ENCODE measurements at places on chromosomes 4 and X. TPM values are rescaled to one million over a fixed set of nuclear protein-coding genes. Genes with fewer than 3 reads are reported as not detected.

The PPP3CA gene
- 38.4 TPM for total RNA-seq

DNA sequence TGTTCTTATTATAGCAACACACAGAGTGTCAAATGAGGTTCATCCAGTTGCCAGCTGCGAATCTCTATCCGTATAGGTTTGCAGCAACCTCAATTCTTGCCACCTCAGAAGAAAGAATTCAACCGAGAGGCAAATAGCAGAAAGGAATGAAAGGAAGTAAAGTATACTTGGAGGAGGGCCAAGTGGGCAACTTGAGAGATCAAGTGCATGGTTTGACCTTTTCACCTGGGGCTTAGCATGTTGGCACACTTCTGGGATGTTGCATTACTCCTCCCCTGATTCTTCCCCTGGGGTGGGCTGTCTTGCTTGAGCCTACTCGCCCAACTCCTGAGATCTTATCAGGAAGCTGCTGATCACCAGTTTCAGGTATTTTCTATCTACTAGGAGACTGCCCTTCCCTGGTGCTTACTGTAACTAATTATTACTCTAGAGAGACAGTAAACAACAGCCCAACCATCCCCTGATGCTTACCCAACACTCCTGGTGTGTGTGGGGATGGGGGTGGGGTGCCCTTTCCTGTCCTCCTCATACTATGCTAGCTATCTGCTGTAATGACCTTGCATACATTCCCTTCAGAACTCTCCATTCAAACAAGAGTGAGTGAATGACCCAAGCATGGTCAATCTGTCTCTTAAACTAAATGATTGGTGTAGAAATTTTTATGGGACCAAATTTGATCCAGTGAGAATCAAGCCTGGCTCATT, 7.3 kb upstream of the TMEM33 start:
- DNase-seq = no peak

DNA sequence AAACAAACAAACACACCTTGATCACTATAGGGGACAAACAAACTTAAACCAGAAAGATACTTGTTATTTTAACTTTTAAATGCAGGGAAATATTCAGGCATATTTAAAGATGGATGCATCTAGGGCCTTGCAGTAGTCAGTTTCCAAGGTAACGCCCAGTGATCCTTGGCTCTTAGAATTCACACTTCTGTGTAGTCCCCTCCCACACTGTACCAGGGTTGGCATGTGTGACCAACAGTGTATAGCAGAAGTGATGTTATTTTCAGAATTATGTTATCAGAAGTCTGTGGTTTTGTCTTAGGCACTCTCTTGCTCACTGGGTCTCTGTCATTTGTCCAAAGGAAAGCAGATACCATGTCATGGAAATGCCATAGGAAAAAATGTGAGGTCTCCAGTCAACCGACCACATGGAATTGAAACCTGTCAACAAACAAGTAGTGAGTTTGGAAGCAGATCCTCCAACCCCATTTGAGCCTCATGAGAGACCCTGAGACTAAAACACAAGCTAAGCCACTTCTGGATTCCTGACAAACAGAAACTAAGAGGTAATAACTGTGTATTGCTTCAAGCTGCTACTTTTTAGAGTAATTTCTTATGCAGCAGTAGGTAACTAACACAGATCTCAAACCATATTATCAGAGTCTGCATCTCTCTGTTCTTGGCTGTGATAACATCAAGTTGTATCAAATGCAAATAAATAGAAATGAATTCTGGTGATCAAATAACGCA, 670.3 kb downstream of the KCTD8 start:
- no peak for DNase-seq

GRCh38 chrX:39159921-39160507, 358.8 kb downstream of the MID1IP1 start:
- DNase-seq = no peak

DNA sequence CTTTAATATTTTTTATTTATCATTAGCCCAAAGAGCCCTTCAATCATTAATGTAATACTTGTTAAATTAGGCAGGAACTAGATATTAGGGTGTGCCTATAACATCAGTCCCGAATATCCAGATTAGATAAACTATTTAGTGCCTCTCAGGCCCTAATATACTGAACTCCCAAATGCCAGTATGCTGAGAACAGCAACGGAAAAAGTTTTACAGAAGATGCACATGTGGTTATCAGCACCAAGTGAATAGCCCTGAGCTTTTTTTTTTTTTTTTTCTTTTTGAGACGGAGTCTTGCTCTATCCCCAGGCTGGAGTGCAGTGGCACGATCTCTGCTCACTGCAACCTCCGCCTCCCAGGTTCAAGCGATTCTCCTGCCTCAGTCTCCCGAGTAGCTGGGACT, 13.0 kb upstream of the ELF2 start:
- no peak for DNase-seq

GRCh38 chrX:13270360-13270759, 49.5 kb downstream of the ATXN3L start:
- no peak for DNase-seq

DNA sequence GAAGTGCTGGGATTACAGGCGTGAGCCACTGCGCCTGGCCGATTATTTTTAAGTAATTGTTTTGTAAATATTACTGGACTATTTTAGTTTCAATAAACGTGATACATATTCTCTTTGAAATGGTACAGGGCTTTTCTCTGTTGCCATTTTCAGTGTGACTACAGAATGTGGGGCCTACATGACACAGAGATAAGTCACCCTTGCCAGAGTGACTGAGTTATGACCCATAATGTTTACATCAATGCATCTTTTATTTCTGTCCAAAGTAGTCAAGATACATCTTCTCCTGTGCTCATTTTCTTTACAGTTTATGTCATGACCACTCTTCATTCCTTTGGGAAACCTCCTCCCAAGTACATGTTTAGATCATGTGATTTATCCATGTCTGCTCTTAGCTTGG, 88.3 kb upstream of the GC start:
- no peak for DNase-seq

DNA sequence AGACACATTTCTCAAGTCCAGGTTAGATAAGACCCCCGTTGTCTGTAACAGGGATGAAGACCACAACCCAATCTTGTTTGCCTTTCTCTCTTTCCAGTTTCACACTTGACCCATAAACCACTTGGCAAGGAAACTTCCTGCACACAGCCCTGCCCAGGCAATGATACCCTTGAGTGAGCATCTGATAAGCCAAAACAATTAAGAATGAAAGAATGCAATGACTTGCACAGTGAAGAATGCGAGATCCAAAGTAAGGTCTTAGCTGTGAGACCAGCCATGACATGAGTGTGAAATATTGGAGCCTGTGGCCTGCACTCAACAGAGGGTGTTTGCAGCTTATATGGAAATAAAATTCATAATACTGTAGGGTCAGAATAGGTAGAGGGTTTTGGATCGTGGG, 37.9 kb upstream of the MXRA5 start:
- no peak for DNase-seq

GRCh38 chr4:147288512-147288911, 192.4 kb upstream of the EDNRA start:
- DNase-seq = no peak

DNA sequence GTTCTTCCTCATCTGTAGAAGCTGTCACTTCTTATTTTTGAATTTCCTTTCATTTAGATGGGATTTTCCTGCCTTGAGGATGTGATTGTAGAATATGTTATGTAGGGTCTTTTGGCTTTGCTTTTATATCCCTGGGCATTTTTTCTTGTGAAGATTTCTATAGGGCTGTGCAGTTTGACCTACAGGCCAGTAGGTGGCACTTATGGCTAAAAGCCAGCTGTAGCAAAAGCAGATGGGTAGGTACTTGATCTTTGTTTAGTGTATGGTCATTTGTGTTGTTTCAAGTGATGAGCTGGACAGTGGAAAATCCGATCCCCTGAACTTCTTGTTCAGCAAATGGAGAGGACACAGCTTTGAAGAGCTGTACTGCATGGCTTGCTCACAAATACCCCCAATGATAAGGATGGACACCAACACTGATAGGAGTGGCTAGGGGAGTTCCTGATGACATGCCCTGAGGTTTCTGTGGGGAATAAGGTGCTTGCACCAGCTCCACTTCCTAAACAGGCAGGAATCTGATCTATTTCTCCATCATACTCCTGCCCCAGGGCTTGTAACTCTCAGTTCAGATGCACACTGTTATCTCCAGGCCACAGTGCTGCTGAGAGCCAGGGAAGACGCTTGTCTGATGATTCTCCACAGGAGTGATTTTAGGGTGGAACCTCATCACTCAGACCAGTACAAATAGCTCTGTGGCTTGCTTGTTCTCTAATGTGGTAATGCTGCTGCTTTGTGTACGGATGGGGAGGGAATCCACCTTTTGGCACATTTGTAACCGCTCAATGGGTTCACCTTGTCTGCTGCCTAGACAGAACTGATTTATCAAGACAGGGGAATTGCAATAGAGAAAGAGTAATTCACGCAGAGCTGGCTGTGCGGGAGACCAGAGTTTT, 417.1 kb upstream of the MAGEB16 start:
- DNase-seq = no peak

- no peak for DNase-seq
These were observed 223.1 kb downstream of the KDR start for GRCh38 chr4:54902271-54902670.

The GCNA gene
- 3.1 TPM for total RNA-seq

DNA sequence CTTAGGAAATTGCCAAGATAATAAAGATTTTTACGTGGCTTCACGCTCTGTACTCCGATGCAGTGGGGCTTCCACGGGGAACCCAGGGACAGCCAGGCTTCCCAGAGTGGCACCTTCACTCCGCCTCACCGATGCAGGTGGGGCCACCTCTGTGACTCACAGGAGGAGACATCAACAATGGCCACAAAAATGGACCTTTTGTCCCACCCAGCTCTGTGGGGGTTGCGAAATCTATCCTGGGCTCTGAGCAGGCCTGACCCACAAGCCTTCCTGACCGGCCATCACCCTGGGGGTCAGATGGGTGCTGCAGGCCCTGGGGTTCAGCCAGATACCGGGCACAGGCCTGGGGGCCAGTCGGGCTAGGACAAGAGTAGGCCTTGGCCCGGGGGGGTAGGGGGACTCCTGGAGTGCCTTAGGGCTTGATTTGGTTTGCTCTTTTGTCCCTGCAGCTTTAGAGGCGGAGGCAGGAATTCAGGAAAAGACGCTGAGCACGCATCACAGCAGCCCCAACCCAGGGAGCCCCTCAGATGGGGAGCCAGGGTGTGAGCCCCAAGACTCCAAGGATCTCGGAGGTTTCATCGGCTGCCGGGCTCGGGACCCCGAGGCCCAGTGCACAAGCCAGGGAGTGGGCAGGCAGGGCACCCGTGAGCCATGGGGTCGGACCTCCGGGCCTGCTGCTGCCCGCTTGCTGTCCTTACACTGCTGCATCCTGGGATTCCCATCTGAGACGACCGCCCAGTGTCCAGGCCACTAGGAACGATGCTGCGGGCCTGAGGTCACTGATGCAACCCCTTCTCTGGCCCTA, 136.5 kb upstream of the NKX1-1 start:
- no peak for DNase-seq

DNA sequence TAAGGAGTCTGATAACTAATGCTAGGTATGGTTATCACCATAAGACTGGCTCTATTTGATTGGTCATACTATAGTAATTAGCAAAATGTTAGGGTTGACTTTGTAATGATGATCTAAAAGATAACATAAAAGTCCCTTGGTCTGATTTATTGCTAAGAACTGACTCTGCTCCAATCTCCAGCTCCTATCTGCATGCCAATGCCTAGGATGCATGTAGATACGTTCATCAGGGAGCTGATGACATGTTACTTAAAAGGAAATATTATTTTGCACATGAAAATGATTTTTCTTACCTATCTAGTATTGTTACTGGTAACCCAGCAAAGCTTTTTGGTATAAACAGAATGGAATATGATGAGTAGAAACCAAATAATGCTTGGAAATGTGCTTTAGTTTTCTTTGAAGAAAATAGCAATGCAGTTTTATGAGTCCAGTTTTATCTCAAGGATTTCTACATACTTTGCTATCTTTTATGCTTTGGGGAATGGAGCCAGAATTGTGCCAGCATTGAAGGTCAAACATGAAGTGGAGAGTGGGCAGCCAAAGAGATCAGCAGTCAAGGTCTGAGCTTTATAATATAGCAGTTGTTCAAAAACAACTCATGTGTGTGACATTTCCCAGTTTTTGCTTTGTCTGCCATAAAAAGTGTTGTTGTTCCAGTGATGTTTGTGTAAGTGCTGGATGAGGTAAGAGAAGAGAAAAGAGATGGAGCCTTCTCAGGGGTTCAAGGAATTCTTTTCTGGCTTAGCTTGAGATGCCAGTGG, 121.0 kb downstream of the ARHGAP24 start:
- DNase-seq = no peak

GRCh38 chr4:53921856-53922255, 142.5 kb downstream of the CHIC2 start:
- no peak for DNase-seq

- DNase-seq = no peak
These were observed 1.5 kb downstream of the SASH3 start for GRCh38 chrX:129781134-129781672.

The CT45A3 gene
- total RNA-seq = not detected

- DNase-seq = no peak
These were observed 55.8 kb downstream of the LRP2BP start for GRCh38 chr4:185339941-185340340.

DNA sequence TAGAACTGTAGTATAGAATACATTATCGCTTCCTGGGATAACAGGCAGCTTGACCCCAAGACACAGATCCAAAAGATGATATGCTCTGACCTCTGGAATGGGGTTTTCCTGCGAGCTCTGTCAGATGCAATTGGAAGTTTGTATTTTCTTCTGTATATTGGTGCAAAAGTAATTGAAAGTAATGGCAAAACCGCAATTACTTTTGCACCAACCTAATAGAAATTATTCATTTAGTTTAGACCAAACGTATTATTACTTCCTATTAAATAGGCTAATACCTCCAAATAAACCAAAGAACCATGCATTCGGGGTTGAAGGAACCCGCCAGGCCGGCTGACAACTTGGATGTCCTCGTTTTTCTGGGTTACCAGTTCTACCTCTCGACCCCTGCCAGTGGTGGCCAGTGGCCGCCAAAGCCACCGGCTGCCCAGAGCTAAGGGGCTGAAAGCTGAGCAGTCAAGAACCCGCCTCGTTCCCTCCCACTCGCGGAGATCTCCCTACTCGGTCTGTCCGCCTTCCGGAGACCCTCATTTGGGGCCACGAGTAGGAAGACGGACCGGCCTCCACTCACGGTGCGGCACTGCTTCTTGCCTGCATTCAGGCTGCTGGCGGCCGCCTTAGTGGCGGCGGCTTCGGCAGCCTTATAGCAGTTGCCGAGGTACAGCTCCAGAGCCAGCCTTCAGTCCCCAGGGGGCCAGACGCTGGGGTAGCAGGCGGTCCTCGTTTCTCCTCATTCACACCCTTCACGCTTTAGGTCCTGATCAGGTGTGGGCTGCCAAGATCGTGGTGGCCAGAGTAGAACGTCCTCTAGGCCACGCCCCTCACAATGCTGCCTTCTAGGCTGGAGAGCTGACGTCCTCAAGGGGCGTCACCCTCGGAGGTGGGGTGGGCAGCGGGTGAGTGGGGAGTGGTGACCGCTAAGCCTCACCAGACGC, 121.9 kb downstream of the RBMX2 start:
- no peak for DNase-seq

The SCRG1 gene
- total RNA-seq = 0.79 TPM

The GPR173 gene
- total RNA-seq = 1.3 TPM

GRCh38 chr4:20253735-20254409, 2.2 kb downstream of the SLIT2 start:
- no peak for DNase-seq

The SPACA5B gene
- not detected for total RNA-seq

The MAGEB1 gene
- total RNA-seq = not detected

- no peak for DNase-seq
These were observed 52.8 kb upstream of the PPP3CA start for GRCh38 chr4:101400096-101400495.

The PAGE4 gene
- not detected for total RNA-seq

Measured in omental fat pad (tissue), 4 donors.